Stimulated activated naive CD8-positive, alpha-beta T cell treated with anti-CD3 and anti-CD28 coated beads, Interleukin-15, amount 100 ng/mL, for 72 hours (primary cell): ENCODE measurements at places on chromosomes 3 and 15.

DNA sequence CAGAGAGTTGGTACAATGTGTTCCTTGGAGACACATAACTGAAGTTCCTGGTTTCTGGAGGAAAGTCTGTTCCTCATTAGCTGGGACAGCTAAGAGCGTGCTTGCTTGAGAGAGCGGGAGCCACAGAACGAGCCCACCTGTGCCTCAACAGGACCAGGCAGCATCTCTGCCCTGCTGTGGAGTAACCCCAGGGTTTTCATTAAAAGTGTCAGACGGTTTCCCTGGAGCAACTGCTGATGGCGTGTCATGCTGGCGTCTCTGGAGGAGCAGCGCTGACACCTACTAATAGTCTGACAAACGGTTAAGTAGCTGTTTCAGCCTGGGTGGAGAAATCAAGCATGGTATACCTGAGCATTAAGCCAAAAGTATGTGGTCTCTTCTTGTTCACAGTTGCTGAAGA, 150.0 kb downstream of the MCTP2 start:
- DNase-seq, result no peak

- DNase-seq, result no peak
These were observed 193.8 kb downstream of the FHIT start for GRCh38 chr3:61057464-61057863.

- no peak for DNase-seq
These were observed 8.2 kb upstream of the VGLL4 start for GRCh38 chr3:11651900-11652299.

GRCh38 chr3:193377591-193377990, 962 bp downstream of the ATP13A5 start:
- DNase-seq, result no peak

DNA sequence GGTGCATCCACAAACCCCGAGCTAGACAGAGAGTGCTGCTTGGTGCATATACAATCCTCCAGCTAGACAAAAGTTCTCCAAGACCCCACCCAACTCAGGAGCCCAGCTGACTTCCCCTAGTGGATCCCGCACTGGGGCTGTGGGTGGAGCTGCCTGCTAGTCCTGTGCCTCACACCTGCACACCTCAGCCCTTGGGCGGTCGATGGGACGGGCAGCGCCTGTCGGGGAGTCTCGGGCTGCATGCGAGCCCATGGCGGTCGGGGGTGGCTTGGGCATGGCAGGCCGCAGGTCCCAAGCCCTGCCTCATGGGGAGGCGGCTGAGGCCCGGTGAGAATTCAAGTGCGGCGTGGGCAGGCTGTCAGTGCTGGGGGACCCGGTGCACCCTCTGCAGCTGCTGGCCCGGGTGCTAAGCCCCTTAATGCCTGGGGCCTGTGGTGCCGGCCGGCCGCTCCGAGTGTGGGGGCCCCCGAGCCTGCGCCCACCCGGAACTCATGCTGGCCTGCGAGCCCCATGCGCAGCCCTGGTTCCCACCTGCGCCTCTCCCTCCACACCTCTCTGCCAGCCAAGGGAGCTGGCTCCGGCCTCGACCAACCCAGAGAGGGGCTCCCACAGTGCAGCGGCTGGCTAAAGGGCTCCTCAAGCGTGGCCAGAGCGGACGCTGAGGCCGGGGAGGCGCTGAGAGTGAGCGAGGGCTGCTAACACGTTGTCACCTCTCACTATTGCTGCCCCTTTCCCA, 31.0 kb downstream of the ZNF589 start:
- no peak for DNase-seq

GRCh38 chr3:146469150-146470017, at the start of gene PLSCR2:
Gene PLSCR2, minus strand, starts transcription at chr3:146469561. Its CDS starts 9,657 bp downstream, at chr3:146459904.
- peak; percentile 85 for DNase-seq

GRCh38 chr3:30473374-30474051, 132.9 kb upstream of the TGFBR2 start:
- DNase-seq, result no peak

GRCh38 chr15:60397772-60398445, at the start of gene ANXA2:
Gene ANXA2, minus strand, starts transcription at chr15:60397986. Its CDS starts 11,911 bp downstream, at chr15:60386075.
- DNase-seq, result peak; percentile 78

DNA sequence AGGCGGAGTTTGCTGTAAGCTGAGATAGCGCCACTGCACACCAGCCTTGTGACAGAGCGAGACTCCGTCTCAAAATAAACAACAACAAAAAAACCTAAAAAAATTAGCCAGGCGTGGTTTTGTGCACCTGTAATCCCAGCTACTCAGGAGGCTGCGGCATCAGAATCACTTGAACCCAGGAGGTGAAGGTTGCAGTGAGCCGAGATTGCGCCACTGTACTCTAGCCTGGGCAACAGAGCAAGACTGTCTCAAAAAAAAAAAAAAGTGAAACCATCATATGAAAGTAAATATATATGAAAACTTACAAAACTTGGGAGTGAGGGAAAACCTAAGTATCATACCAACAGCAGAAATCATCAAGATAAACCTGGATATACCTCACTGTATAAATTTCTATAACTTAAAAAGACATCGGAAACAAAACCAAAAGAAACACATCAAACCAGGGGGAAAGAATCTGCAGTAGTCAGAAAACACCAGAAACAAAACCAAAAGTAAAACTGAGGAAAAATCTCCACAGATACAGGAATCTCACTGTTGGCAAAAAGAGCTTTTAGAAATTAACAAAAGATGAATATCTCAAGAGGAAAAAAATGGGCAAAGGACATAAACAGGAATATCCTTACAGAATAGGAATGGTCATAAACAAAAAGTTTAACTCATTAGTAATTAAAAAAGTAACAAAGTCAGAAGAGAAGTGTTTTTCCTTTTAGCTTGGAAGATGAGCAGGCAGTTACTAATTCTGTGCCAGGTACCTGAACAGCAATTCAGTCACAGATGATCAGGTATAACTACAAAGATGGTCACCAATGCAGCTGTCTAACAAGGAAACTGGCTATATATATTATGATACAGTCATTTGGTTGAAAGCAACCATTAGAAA, 41.3 kb downstream of the ETV5 start:
- no peak for DNase-seq

DNA sequence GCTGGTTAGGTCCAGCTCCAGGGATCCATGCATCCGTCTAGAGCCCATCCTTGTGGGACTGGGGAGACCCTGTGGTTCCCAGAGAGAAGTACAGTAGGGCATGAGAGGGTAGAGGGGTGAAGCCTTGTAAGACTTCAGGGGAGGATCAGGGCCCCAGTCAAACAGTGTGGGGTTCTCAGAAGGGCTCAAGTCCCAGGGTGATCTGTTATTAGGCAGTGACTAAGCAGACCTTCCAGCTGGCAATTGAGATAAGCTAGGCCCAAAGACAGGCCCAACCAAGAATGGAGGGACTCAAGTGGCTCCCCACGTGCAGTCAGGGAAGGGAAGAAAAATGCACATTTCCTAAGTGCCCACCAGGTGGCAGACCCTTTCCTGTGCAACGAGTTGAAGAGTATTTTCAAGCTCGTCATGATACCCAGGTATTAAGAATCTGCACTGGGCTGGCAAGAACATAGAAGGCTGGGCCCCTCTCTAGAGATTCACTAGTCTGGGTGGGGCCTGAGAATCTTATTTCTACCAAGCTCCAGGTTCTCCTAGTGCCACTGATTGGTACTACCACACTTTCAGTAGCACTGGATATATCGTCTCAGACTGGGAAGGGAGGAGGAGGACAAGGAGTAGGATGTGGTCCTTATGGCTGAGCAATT, 240.8 kb downstream of the NR1D2 start:
- peak; percentile 20 for DNase-seq

- no peak for DNase-seq
These were observed 871.8 kb upstream of the NR2F2 start for GRCh38 chr15:95458721-95459120.

DNA sequence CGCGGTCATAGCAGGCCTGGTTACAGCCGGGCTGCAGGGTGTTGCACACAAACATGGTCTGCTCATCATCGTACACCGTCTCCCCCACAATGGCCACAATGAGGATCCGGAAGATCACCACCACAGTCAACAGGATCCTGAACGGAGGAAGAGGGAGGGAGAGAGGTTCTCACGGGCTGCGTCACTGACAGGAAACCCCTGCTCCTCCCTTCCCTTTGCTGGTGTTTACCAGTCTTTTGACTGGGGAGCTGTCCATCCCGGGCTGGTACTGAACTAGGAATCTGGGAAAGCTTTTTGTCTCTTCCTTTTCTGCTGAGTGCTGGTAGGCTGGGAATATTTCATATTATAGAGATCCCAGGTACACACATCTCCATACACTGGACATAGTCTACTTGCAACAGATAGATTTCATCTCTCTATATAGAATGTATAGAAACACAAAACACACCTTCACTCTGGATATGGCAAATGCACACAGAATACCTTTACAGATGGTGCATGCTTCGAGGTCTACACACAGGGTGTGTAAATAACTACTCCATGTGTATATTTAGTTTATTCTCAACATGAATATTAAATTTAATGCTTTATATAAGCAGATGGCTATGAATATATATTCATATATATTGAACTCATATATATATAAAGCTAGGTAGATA, 1.4 kb downstream of the GJD2 start:
- no peak for DNase-seq

DNA sequence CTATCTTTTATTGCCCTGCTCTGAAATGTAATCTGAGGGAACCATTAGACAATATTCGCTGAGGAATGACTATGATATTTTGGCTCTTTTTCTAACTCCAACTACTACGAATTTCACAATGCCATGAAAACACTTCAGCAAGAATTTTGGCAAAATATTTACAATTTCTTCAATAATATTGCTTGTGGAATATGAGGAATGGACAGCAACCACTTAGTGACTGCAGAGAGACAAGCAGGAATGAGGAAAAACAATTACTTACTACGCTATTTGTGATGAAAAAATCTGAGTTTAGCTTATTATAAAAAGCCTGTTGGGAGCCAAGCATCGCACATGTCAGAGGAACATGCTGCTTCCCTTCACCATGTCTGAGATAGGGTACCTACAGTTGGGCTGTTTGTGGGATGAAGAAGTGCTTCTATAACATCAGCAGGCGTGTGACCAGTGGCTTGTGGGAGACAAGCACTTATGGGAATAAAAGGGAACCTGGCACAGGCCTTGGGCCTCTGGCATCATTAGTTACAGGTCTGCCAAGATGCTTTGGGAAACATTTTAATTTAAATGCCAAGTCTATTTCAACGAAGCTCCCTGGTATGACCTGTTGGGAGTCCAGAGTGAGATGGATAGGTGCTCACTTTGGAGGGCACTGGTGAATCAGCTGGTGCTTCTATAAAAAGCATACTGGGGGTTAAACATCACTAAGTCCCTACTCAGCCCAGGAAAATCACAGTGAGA, 2.7 kb upstream of the PLCL2 start:
- no peak for DNase-seq

GRCh38 chr15:74776821-74777768, 4.8 kb upstream of the CSK start:
- peak; percentile 82 for DNase-seq

- no peak for DNase-seq
These were observed 36.6 kb upstream of the SEC22A start for GRCh38 chr3:123165163-123165562.

GRCh38 chr3:115524549-115524948, 98.8 kb upstream of the GAP43 start:
- no peak for DNase-seq
